ENCODE measurements at places on chromosomes 16 and 17.

- DNase-seq: no peak
Measured at GRCh38 chr17:8365143-8365542, 11.4 kb downstream of the KRABD2 start.

GRCh38 chr17:14774774-14775173 lies 473.9 kb downstream of the HS3ST3B1 start:
- no peak for DNase-seq

DNA sequence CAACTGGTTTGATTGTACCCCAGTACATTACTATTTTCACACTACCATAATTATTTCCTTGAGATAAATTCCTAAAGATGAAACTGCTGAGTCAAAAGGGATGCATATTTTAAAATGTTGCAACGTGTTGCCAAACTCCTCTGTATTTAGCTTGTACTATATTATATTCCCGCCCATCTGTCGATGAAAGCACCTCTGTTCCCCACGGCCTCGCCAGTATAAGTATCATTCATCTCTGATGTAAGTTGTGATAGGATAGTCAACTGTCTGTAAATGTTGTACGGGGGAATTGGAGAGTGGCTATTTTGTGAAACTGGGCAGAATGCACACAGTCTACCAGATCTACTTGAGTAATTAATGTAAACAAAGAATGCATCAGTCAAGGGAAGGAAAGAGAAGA lies 47.7 kb upstream of the TNRC6A start:
- no peak for DNase-seq

DNA sequence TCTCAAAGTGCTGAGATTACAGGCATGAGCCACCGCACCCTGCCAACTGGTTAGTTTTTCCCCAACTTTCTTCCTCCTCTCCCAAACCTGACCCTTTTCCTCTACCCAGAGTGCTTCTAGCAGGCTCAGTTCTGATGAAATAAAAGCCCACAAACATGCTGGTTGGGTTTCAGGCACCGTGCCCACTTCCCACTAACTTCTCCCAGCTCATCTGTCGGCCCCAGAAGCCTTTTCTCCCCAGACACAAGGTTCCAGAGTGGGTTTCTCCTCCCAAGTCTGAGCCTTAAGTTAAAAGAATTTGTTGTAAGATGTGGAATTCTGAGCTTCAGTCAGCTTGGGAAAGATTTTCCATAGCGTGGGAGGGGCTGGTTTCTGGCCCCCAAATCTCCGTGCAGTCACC lies 11.5 kb upstream of the SCN4A start:
- no peak for DNase-seq

DNA sequence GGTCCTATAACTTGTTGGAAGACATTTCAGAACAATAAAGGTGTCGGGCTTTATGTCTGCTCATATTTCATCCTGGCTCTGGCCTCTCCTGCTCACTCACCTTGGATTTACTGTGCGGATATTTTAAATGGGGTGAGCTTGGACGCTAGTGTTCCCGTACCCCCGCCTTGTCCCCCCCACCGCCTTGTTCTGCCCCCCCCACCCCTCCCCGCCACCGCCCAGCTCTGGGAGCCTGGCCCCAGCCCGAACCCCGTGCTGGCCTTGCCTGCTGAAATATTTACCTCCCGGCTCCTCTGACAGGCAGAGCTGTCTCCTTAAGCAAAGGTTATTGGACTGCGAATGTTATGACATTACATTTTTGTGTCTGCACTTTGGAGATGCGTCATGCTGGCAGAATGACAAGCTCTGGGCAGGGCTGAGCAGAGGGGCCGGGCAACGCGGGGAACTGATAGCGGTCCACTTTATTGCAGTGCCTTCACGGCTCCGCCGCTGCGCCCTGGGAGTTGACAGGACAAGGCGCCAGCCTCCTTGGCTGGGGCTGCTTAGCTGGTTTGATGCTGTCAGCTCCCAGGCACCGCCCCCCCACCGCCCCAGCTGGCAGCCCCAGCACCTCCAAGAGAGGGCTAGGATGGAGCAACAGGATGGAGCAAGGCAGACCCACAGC lies 222.5 kb upstream of the GSE1 start:
- DNase-seq: no peak

- DNase-seq: no peak
Measured at GRCh38 chr17:64006361-64007088, 8.4 kb downstream of the PRR29 start.

DNA sequence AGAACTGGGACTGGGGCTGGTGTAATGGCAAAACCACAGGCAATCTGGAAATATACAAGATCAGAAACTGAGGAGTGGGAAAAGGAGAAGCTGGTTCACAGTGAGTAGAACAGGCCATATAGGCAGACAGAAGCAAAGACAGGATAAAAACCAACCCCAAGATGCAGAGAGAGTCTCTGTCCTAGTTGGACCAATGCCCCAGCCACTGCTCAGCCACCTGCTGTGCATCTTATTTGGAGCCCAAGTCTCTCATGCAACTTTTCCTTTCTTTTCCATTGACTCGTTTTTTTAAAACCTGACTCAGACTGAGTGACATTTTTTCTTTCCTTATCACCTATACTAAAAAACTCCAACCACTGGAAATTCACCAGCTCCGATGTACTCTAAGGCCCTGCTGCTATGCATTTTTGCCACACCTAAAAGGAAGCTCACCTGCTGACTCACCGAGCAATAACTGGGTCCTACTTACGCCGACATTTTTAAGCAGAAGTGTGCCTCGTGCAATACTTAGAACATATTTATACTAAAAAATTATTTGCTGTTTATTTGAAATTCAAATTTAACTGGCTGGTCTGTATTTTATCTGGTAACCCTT lies 100.8 kb upstream of the XYLT1 start:
- DNase-seq: no peak

GRCh38 chr17:30346221-30346795 lies 12.5 kb upstream of the TMIGD1 start:
- DNase-seq: no peak

DNA sequence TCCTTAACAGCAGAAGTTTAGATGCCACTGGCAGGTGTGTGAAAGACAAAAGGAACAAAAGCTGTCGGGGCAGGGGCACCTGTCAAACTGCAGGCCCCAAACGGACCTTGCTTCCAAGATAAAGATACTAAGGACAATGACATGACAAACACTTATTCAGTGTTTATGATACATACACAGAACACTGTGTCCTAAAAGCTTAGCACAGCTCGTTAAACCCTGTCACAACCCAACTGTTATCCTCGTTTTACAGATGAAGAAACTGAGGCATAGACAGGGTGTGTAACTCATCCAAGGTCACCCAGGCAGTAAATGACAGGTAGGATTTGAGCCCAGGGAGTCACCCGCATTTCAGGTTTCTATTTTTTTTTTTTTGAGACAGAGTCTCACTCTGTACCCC lies 9.6 kb downstream of the SDK2 start:
- DNase-seq: no peak

DNA sequence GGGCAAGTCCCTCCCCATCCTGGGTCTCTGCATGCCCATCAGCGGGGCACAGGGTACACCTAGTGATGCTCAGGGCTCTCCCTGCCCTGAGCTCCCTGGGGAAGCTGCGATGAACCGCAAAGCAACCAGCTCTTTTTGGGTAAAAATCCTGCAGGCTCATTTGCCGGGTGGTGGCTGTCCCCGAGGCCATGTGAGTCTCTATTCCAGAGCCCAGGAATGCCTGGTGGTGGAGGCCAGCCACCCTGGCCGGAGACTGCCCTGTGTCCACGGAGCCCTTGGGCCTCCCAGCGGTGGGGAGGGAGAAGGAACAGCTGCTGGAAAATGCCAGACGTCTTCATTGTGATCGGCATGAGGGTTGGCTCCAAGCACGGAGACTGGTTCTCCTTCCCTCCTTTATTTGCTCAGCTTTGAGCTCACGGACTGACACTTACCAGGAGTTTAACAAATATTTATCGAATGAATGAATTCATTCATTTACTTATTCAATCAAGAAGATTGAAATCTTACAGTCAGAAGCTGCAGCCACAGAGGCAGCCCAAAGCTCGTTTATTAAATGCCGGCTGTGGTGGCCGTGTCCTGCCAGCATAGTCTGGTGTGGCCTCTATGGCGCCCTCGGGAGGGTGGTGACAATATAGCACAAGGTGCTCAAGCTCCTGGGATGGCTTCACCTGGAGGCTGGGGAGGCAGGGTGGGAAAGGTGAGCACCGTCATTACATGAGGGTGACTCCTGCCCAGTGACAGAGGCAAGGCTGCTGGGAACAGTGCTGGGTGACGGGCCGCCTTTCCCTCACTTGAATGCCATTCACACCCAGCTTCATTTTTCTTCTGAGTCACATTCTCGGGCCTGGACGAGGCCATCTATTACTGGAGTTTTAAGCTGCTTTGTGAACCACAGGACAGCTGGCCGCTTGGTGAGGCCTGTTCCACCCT lies 31.1 kb upstream of the JPH3 start:
- peak; percentile 10 for DNase-seq

- DNase-seq: no peak
Measured at GRCh38 chr16:52630711-52631110, 83.8 kb upstream of the TOX3 start.

DNA sequence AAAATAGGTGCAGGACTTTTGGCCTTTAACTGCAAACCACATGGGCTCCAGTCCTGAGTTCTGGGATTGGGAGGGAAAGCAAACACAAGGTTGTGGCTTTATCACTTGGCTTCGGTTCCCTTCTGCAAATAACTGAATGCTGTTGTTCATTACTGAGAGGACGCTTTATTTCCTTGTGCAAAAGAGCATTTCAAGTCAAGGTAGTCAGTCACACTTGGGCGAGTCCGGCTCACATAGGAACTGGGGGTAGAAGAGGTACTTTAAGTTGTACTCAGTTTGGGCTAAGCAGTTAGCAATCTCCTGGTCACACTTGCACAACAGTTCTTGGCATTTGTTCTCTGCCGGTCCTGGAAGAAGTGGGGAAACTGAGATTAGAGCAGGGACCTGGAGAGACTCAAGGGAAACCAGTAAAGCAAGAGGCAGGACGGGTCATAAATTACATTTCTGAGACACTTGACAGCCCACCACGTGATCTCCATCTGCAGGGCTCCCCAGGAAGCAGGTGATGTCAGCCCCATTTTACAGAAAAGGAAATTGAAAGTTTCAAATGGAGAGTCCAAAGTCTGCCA lies 21.6 kb downstream of the PLA2G10 start:
- DNase-seq: peak; percentile 26

- DNase-seq: no peak
Measured at GRCh38 chr16:1489077-1489476, 333 bp upstream of the PTX4 start.

- DNase-seq: no peak
Measured at GRCh38 chr17:51224402-51225262, 35.2 kb downstream of the MBTD1 start.

- no peak for DNase-seq
Measured at GRCh38 chr17:42675965-42676423, 800 bp downstream of the PLEKHH3 start.

DNA sequence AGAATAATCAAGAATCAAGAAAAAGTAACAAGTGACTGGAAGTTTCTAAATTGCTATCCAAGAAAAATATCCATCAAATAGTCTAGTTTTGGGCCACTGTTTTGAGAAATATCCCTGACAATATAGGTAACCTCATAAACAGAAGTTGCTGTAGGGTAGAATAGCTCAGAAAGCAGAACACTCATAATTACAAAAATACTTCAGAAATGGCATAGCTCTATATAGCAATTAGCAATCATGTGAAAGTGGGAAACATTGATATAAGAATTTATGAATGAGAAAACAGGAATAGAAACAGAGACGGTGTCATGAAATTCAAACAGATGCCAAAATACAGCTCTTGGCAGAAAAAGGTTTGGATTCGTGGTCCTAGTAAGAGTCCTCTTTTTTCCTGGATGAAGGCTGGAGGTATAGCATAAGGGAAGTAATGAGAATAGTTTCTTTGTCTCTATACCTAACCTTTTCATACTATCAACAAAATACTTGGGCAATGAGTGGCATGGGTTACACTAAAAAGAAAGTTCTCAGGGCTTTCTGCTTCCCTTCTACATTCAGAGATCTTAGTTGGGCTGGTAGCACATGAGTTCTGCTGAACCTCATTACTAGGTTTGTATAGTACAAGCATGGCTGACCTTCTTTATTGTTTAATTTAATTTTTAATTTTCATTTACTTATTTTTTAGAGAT lies 33.5 kb downstream of the SPAG9 start:
- DNase-seq: no peak

GRCh38 chr16:30358990-30359870 lies 4.1 kb upstream of the CD2BP2 start:
- DNase-seq: no peak

DNA sequence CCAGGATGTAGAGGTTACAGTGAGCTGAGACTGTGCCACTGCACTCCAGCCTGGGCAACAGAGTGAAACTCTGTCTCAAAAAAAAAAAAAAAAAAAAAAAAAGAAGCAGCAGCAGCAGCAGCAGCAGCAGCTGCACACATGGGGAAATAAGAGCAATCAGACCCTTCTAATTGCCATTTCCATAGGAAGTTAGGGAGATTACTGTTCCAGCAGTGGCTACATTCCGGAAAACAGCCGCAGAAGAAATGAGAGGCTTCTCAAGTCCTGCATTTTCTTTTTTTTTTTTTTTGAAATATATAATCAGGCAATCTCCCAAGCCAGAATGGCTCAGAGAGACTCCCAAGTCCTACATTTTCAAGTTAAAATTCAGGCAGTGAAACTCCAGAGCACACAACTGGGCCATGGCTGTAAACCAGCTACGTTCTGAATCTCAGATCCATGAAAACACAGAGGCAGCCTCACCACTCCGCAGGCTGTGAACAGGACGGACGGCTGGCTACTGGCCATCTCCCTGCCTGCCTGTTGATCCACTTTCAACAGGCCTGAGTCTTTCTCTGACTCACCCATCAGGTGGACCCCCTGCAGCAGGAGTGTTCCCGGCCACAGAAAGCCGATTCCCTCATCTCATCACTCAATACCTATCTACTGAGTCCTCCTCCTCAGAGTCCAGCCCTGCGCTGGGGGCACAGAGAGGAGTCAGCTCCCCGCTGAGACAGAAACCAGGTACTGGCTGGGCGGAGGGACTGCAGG lies 15.0 kb downstream of the TRPV1 start:
- DNase-seq: no peak

GRCh38 chr16:56780646-56781045 lies 50.7 kb downstream of the NUP93 start:
- peak; percentile 37 for DNase-seq

DNA sequence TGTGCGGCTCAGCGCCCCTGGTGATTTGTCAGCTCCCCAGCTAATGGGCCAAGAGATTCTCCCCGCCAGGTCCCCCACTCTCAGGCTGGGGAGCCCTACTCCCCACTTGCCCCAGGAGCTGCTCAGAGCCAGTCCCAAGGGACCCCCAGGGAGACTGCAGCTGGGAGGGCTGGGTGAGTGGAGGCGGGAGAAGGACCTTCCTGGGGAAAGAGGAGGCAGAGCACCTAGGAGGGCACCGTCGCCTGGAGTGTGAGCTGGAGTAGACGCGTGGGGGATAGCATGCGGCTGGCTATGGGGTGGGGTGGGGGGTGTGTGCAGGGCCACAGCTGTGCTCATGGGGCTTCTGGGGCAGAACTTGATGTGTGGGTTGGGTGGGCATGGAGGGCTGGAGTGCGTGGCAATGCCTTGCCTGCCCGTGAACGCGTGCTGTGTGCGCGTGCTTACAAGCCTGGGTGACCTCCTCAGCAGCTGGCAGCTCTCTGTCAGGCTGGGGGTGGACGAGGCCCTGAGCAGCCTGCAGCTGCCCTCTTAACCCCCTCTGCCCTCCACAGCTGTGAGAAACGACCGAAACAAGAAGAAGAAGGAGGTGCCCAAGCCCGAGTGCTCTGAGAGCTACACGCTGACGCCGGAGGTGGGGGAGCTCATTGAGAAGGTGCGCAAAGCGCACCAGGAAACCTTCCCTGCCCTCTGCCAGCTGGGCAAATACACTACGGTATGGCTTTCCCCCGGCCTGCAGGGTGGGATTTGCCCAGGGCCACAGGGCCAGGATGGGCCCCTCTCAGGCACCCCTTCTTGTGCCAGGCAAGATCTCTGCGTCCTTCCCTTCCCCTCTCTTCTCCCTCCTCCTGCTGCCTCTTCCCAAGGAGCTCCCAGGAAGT lies 12.9 kb downstream of the GJD3 start:
- no peak for DNase-seq

- no peak for DNase-seq
Measured at GRCh38 chr16:68629351-68629910, 15.7 kb upstream of the CDH3 start.

All from activated CD4-positive, alpha-beta T cell treated with anti-CD3 and anti-CD28 coated beads, Interleukin-10, Interleukin-2, amounts not matched to agents 100 ng/mL and 50 ng/mL, durations not matched to agents 16 hours and 8 hours (primary cell).